ENCODE measurements at places on chromosomes 11 and 22. TPM values are rescaled to one million over a fixed set of nuclear protein-coding genes. Genes with fewer than 3 reads are reported as not detected.

GPR83 gene
- not detected for total RNA-seq

PLEKHA7 gene
- 0.56 TPM for total RNA-seq

RASGRP2 gene
- 0.53 TPM for total RNA-seq

TSPAN18 gene
- 11.1 TPM for total RNA-seq

MYOD1 gene
- not detected for total RNA-seq

SLC43A1 gene
- 14.1 TPM for total RNA-seq

DAGLA gene
- 1.5 TPM for total RNA-seq

SYT13 gene
- total RNA-seq = not detected

XRCC6 gene
- 454 TPM for total RNA-seq

NRIP3 gene
- total RNA-seq = 4.0 TPM

SNX32 gene
- 0.79 TPM for total RNA-seq

TP53I11 gene
- 19.9 TPM for total RNA-seq

ART1 gene
- total RNA-seq = not detected

SPINDOC gene
- 17.1 TPM for total RNA-seq

PHETA2 gene
- total RNA-seq = 25.4 TPM

TMPRSS5 gene
- 0.07 TPM for total RNA-seq

FAM180B gene
- total RNA-seq = not detected

TESMIN gene
- 1.5 TPM for total RNA-seq

DYNC2H1 gene
- total RNA-seq = 12.5 TPM

TRIM22 gene
- total RNA-seq = 129 TPM

SCUBE2 gene
- 0.73 TPM for total RNA-seq

RNF26 gene
- 4.4 TPM for total RNA-seq

RGL4 gene
- total RNA-seq = not detected

NPAS4 gene
- total RNA-seq = not detected

DEUP1 gene
- not detected for total RNA-seq

IL17REL gene
- 0.04 TPM for total RNA-seq

CCDC87 gene
- total RNA-seq = 0.21 TPM

GDPD4 gene
- total RNA-seq = not detected

CRYAB gene
- 0.33 TPM for total RNA-seq

MUC5B gene
- total RNA-seq = not detected

OVCH2 gene
- total RNA-seq = not detected

BTBD18 gene
- not detected for total RNA-seq

C11orf97 gene
- total RNA-seq = not detected

FOXRED1 gene
- total RNA-seq = 12.5 TPM

MFRP gene
- total RNA-seq = not detected

SOX10 gene
- total RNA-seq = not detected

SLC22A9 gene
- not detected for total RNA-seq

FADD gene
- 57.0 TPM for total RNA-seq

RBMXL2 gene
- 0.04 TPM for total RNA-seq

FIBIN gene
- total RNA-seq = not detected

SLC15A3 gene
- total RNA-seq = 8.7 TPM

NXF1 gene
- total RNA-seq = 14.8 TPM

DKK3 gene
- 287 TPM for total RNA-seq

OR2AT4 gene
- not detected for total RNA-seq

ZPR1 gene
- total RNA-seq = 57.0 TPM

APOBEC3H gene
- not detected for total RNA-seq

KRTAP5-11 gene
- not detected for total RNA-seq

CCDC116 gene
- total RNA-seq = 0.07 TPM

UPK3A gene
- not detected for total RNA-seq

MUC5AC gene
- total RNA-seq = not detected

TMPRSS13 gene
- total RNA-seq = not detected

OR2AG2 gene
- 0.07 TPM for total RNA-seq

PLAAT2 gene
- total RNA-seq = not detected

CLCF1 gene
- total RNA-seq = 2.2 TPM

PIWIL4 gene
- 0.56 TPM for total RNA-seq

INS gene
- not detected for total RNA-seq

RCE1 gene
- total RNA-seq = 16.9 TPM

Data from pulmonary artery endothelial cell (primary cell).